ENCODE measurements at places on chromosomes 7 and 10. TPM values are rescaled to one million over a fixed set of nuclear protein-coding genes. Genes with fewer than 3 reads are reported as not detected.

- no peak for DNase-seq
Measured at GRCh38 chr7:72706521-72706920, 121.5 kb downstream of the TYW1B start.

DNA sequence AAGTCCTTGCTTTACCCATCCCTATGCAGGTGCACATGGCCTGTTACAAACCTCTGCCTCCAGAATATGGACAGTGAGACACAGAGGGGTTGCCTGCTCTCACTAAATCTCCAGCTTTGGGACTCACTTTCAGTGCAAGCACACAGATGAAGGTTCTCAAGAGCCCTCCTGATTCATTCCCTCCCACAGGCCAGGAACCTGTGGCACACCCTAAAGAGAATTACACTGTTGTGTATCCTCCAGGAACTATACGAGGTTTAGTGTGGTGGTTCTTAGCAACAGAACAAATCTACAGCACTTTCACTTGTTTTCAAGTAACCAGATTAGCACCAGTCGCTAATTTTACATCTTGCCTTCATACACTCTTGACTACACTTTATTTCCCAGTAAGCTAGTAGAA is 192.3 kb downstream of the PLXNA4 start:
- no peak for DNase-seq

Gene SLC26A3
- polyA plus RNA-seq: not detected

DNA sequence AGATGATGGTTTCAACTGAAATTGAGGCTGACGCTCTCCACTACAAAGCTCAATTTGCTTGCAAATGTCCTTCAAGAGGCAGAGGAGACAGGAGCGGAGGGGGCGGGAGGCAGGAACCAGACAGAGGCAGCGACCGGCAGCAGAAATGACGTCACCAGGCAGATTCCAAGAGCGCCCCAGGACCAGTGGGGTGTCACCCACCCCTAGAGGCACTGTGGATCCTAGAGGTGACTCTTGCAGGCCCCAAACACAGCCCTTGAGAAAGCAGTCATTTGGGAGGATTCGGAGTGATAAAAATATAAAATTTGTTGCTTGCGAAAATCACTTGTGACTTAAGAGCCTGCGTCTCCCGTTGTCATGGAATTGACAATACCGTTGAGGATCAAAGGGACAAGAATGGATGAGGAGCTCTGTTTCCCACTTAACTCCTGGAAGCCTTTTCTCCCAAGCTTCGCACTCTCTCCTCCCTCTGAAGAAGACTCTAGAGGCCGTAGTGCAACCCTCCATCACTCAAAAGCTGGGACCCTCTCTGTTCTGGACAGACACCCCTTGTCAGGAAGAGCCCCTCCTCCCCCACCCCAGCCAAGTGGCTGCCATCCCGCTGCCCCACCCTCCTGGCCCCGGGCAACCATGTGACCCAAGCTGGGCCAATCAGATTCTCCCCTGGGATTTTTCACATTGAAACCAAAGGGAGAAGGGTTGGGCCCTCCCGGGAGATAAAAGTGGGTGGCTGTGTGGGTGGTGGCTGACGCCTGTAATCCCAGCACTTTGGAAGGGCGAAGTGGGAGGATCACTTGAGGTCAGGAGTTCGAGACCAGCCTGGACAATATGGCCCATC is 16.3 kb upstream of the SLC29A4 start:
- DNase-seq: no peak

- no peak for DNase-seq
Measured at GRCh38 chr10:44233561-44234482, 151.1 kb downstream of the CXCL12 start.

Gene MLXIPL
- polyA plus RNA-seq: not detected

GRCh38 chr10:60679388-60679990 is 98.8 kb upstream of the CDK1 start:
- no peak for DNase-seq

Gene MRLN
- not detected for polyA plus RNA-seq

All from CD8-positive, alpha-beta memory T cell (primary cell).